ENCODE measurements at places on chromosomes 6 and 20. TPM values are rescaled to one million over a fixed set of nuclear protein-coding genes. Genes with fewer than 3 reads are reported as not detected.

Gene LRRC1
- total RNA-seq: 5.1 TPM

Gene SLC44A4
- total RNA-seq: 0.16 TPM

Gene PPIL6
- total RNA-seq: 2.9 TPM

Gene AKAP12
- 169 TPM for total RNA-seq

Gene SLC9A8
- total RNA-seq: 9.0 TPM

Gene BNIP5
- total RNA-seq: not detected

Gene ULBP1
- 1.0 TPM for total RNA-seq

Gene LST1
- total RNA-seq: not detected

Gene ADGRB3
- not detected for total RNA-seq

Gene MTFR2
- 12.8 TPM for total RNA-seq

Gene COL9A3
- total RNA-seq: 0.54 TPM

Gene MTHFD1L
- 38.7 TPM for total RNA-seq

Gene RBBP9
- total RNA-seq: 12.9 TPM

Gene MRPS10
- total RNA-seq: 42.0 TPM

Gene POPDC3
- 26.4 TPM for total RNA-seq

Gene NHSL1
- 2.6 TPM for total RNA-seq

Gene SLC22A16
- not detected for total RNA-seq

Gene EYA2
- total RNA-seq: 3.3 TPM

Gene ZNF311
- total RNA-seq: 0.07 TPM

Gene ID4
- 1.4 TPM for total RNA-seq

Gene BANF2
- total RNA-seq: not detected

Gene MUCL3
- 0.06 TPM for total RNA-seq

Gene TBX18
- 20.5 TPM for total RNA-seq

Gene C6orf47
- total RNA-seq: 12.6 TPM

Gene COL12A1
- total RNA-seq: 5.1 TPM

Gene GLYATL3
- not detected for total RNA-seq

Gene PROKR2
- not detected for total RNA-seq

Gene KCNK5
- 1.2 TPM for total RNA-seq

Gene GSTA5
- total RNA-seq: not detected

Gene ARMH2
- total RNA-seq: not detected

Gene NUS1
- 28.9 TPM for total RNA-seq

Gene KHDC1
- 4.5 TPM for total RNA-seq

Gene CST5
- not detected for total RNA-seq

Gene SLC24A3
- total RNA-seq: not detected

Gene SMLR1
- total RNA-seq: not detected

Gene GID8
- 23.2 TPM for total RNA-seq

Gene SMOC2
- not detected for total RNA-seq

Gene BTNL2
- total RNA-seq: not detected

Gene NOTCH4
- 0.36 TPM for total RNA-seq

Gene WFDC5
- not detected for total RNA-seq

Gene CNBD2
- 6.4 TPM for total RNA-seq

Gene DUSP22
- total RNA-seq: 11.5 TPM

Gene BTN1A1
- total RNA-seq: 0.03 TPM

Gene DOK5
- total RNA-seq: 0.05 TPM
